ENCODE measurements at places on chromosomes 1 and 21.

DNA sequence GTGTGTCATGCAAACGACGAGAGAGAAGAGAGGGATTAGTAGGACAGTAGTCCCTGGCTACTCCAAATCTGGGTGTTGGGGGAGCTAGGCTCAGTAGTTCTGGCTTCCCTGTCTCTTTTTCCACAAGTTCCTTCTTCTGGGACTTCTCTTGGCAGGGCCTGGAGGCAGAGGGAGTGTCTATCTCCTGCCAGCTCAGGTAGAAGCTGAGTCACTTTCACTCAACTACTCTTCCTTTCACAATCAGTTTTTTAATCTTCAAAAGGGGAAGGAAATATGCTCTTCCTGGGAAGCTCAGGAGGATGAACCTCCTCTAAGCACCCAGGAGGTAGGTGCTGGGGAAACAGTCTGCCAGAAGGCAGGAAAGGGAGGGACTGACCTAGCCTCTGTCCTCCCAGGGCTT, 35.2 kb upstream of the MAGOH start:
- no peak for DNase-seq

GRCh38 chr21:37079211-37079824, 6.3 kb downstream of the TTC3 start:
- no peak for DNase-seq

DNA sequence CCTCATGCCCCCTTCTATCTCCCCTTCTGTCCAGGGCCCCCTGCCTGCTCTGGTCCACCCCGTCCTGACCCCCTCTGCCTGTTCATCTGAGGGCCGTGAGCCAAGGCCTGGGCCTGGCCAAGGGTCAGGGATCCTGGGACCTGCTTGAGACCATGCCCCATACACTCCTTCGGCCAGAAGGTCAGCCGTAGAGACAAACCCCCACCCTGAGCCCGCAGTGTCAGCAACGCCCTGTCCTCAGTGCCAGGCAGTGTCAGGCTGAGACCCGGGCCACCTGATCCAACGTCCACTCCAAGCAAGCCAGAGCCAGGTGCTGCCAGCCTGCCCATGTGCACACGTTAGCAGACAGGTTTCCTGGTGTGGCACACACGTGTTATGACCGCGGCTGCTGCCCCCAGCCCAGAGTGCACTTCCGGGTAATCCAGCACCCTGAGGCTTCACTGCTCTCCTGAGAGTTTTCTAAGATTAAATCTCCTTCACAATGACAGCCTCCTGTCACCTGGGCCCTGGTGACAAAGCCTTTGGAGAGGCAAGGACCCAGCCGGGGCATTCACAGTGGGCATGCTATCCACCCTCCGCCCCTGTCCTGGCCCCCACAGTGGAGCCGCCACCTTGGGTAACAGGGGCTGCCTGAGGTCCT, 10.1 kb upstream of the SAMD11 start:
- DNase-seq: no peak

DNA sequence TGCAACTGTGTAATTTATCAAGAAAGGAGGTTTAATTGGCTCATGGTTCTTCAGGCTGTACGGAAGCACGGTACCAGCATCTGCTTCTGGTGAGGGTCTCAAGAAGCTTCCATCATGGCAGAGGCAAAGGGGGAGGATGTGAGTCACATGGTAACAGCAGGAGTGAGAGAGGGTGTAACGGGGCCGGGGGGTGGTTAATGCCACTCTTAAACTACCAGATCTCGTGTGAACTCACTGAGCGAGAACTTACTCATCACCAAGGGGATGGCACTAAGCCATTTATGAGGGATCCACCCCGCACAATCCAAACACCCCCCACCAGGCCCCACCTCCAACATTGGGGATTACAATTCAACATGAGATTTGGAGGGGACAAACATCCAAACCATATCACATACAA, 21.0 kb upstream of the IFFO2 start:
- no peak for DNase-seq

DNA sequence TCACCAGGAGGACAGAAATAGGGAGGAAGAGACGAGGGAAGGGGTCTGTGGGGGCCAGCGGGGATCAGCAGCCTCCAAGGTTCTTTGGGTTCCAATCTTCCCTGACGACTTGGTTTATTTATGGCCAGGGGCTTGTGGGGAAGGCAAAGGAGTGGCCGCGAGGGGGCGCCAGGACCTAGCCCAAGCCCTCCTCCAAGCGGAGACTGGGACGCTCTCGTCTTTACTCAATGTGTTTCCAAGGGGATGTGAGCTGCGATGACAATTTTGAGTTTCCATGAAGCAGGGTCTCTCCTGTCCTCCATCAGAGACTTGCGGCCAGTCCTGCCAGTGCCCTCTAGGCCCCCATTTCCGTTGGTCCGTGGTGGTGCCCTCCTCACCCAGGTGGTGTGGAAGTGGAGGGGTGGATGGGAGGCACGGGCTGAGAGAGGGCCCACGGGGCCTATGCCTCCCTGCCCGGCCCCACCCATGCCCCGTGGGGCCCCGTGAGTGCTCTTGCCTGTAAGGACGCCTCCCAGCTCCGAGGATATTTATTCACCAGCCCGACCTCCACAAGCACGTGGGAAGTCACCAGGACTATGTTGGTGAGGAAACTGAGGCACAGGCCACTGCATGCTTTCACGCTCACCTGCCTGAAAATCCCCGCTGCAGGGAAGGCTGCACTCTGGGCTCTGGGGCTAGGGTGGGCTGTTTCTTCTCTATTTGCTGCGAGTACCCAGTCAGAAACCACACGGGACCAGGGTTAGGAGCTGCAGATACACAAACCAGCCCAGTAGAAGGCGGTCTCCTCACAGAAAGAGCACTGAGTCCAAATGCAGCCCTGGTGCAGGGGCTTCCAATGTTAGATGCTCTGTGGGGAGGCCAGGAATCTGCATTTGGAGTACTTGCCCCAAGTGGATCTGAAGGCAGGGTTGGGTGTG, 26.5 kb downstream of the DMRTB1 start:
- peak; percentile 76 for DNase-seq
